Right ventricle myocardium inferior (tissue), 1 donor: ENCODE measurements at places on chromosomes 13 and 19. TPM values are rescaled to one million over a fixed set of nuclear protein-coding genes. Genes with fewer than 3 reads are reported as not detected.

CILP2 gene
- 0.30 TPM for total RNA-seq

DNA sequence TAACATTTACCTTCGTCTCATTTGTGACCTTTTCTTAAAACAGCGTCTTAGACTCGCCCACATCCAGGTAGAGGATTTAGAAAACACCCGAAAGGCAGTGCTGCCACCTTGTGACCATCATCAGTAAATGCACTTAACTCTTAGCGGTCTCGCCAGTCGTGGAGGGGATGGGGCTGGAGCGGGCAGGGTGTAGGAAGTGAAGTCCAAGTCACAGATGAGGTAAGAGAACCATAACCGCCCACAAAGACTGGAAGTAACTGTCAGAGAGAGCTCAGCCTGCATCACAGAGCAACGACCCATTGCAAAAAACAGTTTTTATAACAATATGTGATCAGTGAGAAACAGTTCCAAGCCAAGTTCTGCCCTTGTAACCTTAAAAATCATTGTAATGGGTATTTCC lies 10.7 kb upstream of the CEACAM3 start:
- no peak for DNase-seq

GRCh38 chr13:45218689-45219088 lies 17.8 kb upstream of the KCTD4 start:
- DNase-seq: no peak

GRCh38 chr19:38879400-38879751 lies 1.3 kb upstream of the RINL start:
- DNase-seq: no peak

OR10H4 gene
- total RNA-seq: not detected

DNA sequence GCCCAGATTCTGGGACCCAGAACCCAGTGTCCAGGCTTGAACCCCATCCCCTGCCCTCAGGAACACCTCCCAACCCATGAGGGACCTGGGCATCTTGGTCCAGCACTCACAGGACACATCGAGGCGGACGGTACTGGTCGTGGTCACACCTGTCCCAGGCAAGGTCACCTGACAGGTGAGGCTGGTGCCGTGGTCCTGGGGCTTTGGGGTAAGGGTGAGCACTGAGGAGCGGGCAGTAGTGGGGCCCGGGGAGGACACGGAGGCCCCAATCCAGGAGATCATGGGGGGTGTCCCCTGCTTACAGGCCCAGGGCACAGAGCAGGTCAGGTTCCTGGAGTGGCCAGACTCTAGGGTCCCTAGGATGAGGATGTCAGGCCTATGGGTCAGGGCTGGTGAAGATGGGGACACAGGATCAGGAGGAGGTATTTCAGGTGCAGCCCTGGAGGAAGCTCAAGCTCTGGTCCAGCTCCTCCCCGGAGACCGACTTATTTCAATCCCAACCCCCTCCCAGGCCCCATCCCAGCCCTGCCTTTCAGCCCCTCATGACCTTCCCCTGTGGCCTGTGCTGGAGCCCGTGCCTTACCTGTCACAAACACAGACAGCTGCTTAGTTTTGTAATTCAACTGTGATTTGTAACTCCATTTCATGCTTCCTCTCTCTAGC lies 772 bp downstream of the SIGLEC8 start:
- DNase-seq: no peak

DNA sequence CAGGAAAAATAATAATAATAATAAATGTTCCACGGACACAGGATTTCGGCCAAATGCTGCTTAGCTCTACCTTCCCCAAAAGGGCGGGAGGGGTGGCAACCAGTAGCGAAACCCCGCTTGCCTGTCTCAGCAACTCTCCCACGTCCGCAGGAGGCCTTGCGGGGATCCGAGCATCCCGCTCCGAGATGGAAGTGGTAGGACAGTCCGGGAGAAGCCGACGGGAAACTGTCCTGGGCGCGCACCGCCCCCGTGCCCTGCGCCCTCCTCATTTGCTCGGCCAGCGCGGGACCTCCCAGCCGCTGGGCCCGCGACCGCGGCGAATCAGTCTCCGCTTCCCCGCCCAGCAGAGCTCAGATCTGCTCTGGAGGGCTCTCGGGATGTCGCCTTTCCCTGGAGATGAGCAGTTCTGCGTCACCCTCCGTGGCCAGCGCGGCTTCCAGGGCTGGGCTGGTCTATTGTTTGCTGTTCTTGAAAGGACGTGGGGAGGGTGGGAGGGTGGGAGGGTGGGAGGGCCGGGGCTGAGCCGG lies 48.9 kb upstream of the PABPC3 start:
- no peak for DNase-seq

IL4I1 gene
- 0.30 TPM for total RNA-seq

- DNase-seq: no peak
These were observed 2.0 kb downstream of the ZNF784 start for GRCh38 chr19:55622242-55622969.

DNA sequence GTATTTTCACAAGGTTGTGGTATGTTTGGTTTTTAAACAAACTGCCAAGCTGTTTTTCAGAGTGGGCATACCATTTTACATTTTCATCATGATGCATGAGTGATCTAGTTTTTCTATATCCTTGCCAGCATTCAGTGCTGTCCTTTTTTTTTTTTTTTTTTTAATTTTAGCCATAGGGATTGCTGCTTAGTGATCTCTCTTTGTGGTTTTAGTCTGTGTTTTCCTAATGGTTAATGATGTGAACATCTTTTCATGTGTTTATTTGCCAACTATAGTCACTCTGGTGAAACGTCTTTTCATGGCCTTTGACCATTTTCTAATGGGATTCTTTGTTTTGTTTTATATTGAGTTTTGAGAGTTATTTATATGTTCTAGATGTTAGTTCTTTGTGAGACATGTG lies 59.7 kb downstream of the SHISA2 start:
- no peak for DNase-seq
